Liver (tissue), 10 donors: ENCODE measurements at places on chromosomes 4 and X.

DNA sequence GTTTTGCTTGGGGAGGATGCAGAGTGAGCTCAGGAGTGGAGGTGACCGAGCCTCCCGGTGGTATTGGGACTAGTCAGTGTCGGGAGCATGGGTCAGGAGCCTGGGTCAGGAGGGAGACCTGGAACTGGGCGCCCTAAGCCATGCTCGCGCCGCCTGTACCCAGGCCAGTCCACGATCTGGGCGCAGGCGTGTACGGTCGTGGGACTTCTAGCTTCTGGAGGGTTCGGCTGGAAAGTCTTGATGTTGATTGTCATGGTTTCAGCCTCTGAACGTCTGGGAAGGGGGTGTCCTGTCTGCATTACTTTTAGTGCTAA lies 244 bp downstream of the EIF2S3 start:
- DNase-seq, result no peak

GRCh38 chrX:12814420-12814819 lies 23.2 kb downstream of the PRPS2 start:
- no peak for DNase-seq

DNA sequence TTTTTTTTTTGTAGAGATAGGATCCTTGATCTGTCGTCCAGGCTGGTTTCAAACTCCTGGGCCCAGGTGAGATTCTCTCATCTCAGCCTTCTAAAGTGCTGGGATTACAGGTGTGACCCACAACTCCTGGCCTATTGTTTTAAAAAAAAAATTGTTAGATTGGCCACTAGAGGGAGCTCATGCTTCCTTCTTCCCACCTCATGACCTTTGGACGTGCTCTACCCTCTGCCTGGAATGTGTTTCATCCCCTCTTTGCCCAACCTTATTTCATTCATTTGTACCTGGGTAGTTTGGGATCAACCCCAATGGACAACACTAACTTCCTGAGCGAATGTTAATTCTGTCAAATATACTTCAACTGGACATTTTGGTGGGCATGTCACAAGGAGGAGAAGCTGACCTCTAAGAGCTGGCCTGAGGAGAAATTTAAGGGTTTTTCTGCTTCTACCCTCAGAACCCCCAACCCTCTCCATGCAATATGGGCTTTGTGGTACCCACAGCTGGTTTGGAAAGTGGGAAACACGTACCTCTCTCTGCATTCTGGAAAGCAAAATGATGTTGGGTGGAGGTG lies 6.4 kb downstream of the PPEF2 start:
- no peak for DNase-seq

DNA sequence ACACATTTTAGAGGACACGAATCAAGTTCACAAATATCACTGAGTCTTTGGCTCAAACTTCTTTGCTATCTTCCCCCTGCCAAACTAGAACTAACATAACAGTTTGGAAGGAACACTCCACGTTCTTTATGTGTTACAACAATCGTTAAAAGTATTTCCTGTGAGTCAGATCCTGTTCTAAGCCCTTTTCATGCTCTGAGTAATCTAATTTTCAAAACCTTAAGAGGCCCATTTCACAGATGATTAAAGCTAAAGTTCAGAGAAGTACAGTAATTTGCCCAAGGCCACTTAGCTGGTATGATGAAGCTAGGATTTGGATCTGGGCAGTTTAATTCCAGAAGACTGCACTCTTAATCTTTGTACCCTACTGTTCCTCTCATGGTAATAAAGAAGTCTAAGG lies 854.4 kb upstream of the INTU start:
- no peak for DNase-seq

DNA sequence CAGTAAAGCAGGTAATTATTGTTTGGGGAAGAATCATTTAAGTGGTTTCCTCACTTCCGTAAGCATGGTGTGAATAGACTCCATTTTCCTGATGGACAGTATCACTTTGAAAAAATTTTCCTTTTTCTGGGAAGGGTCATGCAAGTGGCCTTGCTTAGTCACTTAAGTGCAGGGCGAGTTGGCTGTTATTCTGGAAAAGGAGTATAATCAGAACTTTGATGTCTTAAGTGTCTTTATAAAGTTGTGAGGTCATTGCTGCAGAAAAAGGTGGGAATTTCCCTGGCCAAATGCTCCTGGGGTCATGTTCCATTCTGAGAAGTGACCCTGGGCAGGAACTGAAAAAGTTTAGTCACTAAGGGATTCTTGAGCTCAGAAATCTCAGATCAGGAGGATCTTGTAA lies 146.1 kb upstream of the OTUD4 start:
- no peak for DNase-seq

GRCh38 chr4:88090898-88091297 lies 67.5 kb downstream of the ABCG2 start:
- no peak for DNase-seq

DNA sequence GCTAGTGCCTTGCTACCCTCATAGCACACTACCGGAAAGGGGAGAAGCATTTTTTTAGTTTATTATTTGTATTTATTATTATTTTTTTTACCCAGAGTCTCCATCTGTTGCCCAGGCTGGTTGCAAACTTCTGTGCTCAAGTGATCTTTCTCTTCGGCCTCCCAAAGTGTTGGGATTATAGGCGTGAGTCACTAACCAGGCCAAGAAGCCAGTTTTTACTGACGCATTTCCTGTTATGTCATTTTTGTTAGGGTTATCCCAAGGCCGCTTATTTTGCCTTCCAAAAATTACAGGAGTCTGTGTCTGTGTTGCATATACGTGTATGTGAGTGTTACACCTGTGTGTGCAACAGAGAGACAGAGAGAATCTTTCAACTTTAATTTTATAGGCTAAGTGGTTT lies 404.5 kb downstream of the GBA3 start:
- DNase-seq, result no peak

DNA sequence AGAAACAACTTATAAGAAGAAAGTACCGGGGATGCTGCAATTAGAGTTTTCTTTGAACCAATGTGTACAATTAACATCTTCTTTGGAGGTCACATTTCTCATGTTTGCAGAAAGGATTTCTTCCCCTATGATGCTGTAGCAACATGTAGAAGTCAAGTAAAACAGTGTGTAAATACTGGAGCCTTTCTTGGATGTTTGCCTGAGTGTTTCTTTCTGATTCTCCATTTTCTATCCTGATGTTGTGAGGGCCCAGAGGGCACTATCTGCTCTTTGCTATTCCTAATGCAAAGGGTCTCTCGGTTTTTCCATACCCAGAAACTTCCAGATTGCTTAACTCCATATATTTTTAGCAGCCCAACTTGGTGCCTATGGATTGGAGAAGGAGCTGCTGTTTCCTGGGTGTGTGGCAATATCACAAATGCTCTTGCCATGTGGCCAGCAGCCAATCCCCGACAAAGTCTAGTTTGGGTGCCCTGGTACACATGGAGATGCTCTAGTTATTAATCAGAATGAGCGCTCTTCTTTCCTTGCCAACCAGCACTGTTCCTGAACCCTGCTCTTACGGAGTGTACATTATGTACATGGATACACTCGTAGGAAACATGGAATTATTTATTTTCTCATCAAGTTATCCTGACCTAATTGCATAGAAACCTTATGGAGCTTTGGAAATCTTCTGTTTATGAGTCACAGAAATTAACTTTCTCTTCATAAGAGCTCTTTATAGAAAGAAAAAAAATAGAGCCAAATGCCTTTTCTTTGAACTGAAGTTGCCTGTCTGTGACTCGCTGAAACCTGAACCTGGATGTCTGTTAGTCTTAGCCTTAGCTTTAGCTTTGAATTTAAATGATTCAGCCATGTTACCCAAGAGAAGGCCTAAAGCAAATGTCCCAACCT lies 67.0 kb upstream of the GPC4 start:
- no peak for DNase-seq

- no peak for DNase-seq
These were observed 1.9 kb upstream of the FTSJ1 start for GRCh38 chrX:48474127-48474526.

DNA sequence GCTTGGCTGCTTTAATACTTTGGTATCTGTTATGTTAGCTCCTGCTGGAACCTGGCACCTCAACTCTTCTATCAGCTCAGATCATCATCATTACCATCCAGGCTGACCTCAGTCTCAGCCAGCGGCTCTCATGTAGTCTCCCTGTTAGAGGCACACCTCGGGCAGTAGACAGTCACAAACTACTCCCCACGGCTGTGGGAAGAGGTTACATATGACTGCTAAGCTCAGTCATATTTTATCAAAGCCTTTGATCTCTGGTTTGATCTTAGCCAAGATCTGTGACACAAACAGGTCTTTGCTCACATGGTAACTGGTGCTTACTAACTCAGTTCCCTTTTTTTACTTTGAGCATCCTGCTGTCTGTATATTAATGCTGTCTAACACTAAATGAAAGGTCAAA lies 384.9 kb downstream of the CENPC start:
- no peak for DNase-seq

GRCh38 chr4:22190855-22191254 lies 242.3 kb upstream of the KCNIP4 start:
- DNase-seq, result no peak
